ENCODE measurements at places on chromosomes 11 and 22. TPM values are rescaled to one million over a fixed set of nuclear protein-coding genes. Genes with fewer than 3 reads are reported as not detected.

The FERMT3 gene
- 182 TPM for total RNA-seq

The SSRP1 gene
- total RNA-seq, result 47.2 TPM

The EXPH5 gene
- 0.96 TPM for total RNA-seq

The LMO2 gene
- 1.8 TPM for total RNA-seq

The TRIM29 gene
- total RNA-seq, result not detected

The ENTHD1 gene
- total RNA-seq, result not detected

The SEC14L6 gene
- not detected for total RNA-seq

The MMP10 gene
- not detected for total RNA-seq

GRCh38 chr22:19232623-19233022 lies 54.1 kb upstream of the SLC25A1 start:
- H3K4me3 ChIP-seq, result no peak overlapping the region
- H3K27me3 ChIP-seq, result peaks cover 53% of the 10 kb centered on the region
- no peak overlapping the region for H3K27ac ChIP-seq
- H3K4me1 ChIP-seq, result peaks cover 2% of the 10 kb centered on the region

DNA sequence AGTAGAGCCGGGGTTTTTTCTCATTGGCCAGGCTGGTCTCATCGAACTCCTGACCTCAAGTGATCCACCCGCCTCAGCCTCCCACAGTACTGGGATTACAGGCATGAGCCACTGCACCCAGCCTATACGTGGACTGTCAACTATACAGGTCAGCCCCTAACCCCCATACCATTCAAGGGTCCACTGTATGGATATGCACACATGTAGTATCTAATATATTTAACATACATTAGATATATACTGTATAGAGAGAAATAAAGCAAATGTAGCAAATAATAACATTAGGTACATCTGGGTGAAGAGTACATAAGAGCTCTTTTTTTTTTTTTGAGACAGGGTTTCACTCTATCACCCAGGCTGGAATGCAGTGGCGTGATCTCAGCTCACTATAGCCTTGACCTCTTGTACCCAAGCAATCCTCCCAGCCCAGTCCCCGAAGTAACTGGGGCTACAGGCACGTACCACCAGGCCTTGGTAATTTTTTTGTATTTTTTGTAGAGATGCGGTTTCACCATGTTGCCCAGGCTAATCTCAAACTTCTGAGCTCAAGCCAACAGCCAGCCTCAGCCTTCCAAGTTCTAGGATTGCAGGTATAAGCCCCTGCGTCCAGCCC lies 1.5 kb upstream of the ATP5MGL start:
- no peak overlapping the region for H3K4me3 ChIP-seq
- no peak overlapping the region for H3K27ac ChIP-seq
- H3K4me1 ChIP-seq, result peaks cover 14% of the 10 kb centered on the region
- no peak for DNase-seq

DNA sequence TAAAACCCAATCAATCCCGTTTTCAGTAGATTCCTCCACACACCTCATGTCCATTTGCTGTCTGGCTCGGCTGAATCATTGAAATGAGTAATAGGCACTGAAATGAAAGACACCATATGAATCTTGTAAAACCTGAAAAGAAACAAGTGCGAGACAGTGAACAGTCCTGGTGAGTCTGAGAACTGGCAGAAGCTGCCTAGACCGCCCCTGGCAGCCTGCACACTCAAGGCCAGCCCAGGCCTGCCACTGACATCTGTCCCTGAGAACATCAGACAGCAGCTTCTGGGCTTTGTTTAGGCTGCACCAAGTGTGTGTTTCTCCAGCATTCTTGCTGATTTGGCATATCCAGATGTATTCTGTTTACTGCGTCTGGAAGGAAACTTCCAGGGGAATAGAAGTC lies 44.8 kb downstream of the ENDOD1 start:
- no peak for DNase-seq
- H3K36me3 ChIP-seq, result peaks cover 4% of the 10 kb centered on the region
- H3K27me3 ChIP-seq, result peaks cover 6% of the 10 kb centered on the region

GRCh38 chr22:37357446-37358075 lies 69.7 kb downstream of the ELFN2 start:
- H3K4me3 ChIP-seq, result no peak overlapping the region
- H3K27me3 ChIP-seq, result peaks cover 21% of the 10 kb centered on the region
- H3K4me1 ChIP-seq, result peaks cover 7% of the 10 kb centered on the region
- H3K27ac ChIP-seq, result no peak overlapping the region
- H3K36me3 ChIP-seq, result no peaks in the 10 kb centered on the region

DNA sequence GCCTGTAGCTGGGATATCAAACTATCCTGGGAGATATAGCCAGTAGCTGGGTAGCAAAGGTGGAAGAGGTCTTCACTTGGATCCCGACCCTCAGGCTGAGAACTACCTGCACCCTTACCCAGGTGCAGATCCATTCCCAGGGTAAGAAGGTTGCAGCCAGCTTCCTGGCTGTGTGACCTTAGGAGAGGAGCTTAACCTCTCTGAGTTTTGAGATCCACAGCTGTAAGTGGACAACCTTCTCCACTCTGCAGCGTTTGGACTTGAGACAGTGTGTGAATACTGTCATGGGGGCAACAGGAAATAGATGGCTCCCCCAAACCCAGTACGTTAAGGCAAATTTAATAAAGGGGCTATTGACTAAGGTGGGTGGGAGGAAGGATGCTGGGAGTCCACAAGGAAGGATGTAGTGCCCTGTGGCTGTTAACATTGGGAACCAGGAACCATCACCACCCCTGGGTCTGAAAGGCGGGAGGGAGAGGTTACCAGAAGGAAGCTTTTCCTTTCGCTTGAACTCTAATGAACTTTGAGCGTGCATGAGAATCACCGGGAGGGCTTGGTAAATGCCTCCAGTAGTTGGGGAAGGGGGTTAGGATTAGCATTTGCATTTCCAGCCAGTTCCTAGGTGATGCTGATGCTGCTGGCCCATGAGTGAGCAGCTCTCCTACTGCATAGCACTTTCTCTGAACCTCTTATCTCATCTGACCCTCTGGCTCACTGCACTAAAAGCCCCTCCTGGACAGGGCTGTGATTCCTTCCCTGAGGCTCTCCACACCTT lies 24.4 kb downstream of the SGSM1 start:
- H3K27ac ChIP-seq, result no peak overlapping the region
- no peak for DNase-seq
- H3K27me3 ChIP-seq, result peaks cover 7% of the 10 kb centered on the region
- H3K36me3 ChIP-seq, result peaks cover 7% of the 10 kb centered on the region

DNA sequence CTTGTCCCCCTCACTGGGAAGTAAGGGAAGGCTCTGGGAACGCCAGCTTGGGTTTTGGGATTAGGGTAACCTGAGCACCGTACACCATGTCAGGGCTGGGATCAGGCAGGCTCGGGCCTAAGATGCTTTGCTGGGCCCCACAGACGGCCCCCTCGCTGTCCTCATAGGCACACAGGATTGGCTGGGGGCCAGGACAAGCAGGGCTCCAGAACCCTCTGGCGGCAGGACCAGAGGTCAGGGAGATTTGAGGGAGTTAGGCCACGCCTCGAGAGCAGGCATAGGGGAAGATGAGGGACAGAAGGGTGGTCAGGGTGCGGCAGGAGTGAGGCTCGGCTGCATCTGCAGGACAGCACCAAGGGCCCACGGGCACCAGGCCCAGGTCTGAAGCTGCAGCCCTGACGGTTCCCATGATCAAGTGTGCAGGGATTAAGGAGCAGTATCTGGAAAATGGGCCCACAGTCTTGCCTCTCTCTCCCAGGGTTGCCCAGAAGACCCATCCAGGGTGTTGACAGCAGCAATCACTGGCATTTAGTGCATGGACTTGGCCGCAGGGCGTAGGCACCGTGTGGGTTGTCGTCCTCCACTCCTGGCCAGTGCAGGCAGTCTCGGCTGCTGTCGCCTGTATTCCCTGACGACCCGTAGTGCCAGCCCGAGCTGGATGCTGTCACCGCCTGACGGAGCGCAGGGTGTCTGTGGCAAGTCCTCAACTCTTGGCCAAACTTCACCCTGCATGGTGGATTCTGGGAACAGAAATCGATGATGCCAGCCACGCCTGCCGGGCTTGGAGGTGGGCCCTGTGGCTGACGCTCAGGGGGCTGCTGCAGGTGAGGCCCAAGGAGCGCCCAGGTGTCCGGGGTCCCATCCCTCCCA lies 15.7 kb upstream of the GNB1L start:
- H3K4me3 ChIP-seq, result no peak overlapping the region
- no peaks in the 10 kb centered on the region for H3K27me3 ChIP-seq
- DNase-seq, result peak; percentile 6
- H3K27ac ChIP-seq, result no peak overlapping the region

DNA sequence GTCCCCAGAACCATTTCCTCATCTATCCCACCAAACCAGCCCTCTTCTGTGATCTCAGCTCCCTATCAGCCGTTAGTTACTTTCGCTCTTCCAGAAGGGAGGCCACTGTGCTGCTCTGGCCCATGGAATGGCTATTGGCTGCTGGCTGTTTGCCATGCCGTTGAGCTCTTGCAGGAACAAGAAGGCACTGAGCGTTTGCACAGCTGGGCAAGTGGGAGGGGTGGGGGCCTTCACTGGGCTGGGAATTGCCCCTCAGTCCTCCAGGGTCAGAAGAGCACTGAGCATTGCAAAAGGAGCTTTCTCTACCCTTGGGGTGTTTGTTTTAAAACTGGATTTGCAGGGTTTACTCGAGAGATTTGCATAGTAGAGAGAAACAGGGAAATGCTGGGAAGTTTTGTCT lies 129.0 kb upstream of the PARVA start:
- peaks cover 11% of the 10 kb centered on the region for H3K36me3 ChIP-seq
- H3K4me3 ChIP-seq, result no peak overlapping the region
- no peak for DNase-seq
- no peaks in the 10 kb centered on the region for H3K27me3 ChIP-seq
- peaks cover 9% of the 10 kb centered on the region for H3K4me1 ChIP-seq
- no peak overlapping the region for H3K27ac ChIP-seq

- H3K4me3 ChIP-seq, result no peak overlapping the region
Measured at GRCh38 chr11:1082728-1083620, 8.3 kb downstream of the MUC2 start.

GRCh38 chr22:21447694-21448402 lies 19.3 kb upstream of the TMEM191C start:
- DNase-seq, result no peak
- peaks cover 2% of the 10 kb centered on the region for H3K4me1 ChIP-seq
- no peak overlapping the region for H3K4me3 ChIP-seq
- H3K27ac ChIP-seq, result peak overlapping the region; percentile 11

DNA sequence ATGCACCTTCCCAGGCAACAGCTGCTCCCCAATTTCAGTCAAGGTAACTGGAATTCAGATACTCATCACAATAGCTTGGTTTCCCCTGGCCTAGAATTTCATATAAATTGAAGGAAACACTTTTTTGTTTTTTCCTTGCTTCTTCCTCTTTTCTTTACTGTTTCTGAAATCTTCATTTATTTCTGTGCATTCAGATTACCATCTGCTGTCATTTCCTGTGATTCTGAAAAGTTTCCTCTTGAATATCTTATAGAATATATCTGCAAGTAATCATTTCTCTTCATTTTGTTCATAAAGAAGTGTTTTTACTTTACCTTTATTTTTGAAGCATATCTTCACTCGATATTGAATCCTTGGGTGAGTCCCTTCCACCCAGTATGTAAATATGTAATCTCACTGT lies 85.3 kb downstream of the GAB4 start:
- H3K4me1 ChIP-seq, result no peaks in the 10 kb centered on the region
- DNase-seq, result no peak
- peaks cover 74% of the 10 kb centered on the region for H3K27me3 ChIP-seq

DNA sequence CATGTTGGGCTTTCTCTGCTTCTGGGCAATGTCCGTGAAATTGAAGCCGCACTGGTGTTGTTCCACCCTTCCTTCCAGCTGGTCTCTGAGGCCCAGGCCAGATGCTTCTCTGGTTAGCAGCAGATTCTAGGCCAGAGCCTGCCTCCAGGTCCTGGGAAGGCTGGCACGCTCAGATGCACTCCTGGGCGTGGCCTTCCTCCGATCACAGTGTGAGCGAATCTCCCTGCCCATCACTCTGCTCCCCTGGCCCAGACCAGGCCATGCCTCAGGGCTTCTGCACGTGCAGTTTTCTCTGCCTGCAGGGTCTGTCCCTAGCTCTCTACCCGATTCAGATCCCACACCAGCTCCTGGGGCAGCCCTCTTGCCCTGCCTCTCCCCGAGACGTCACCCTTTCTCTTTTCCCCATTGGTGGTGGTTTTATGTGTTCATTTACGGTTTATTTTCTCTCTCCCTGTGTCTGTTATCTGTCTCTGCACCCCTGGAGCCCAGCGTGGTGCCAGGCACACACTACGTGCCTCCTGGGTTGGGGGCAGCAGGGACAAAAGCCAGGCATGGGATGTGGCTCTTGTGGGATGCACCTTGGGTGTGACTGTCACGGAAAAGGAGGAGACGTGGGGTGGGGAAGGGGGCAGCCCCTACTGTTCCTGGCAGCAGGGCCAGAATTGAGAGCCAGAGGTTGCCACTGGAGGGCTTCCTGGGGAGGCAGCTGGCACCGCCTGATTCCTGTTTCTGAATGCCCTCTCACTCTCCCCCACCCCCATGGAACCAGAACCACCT lies 66.0 kb downstream of the KCNQ1 start:
- H3K4me1 ChIP-seq, result peaks cover 17% of the 10 kb centered on the region
- peaks cover 4% of the 10 kb centered on the region for H3K36me3 ChIP-seq
- H3K27me3 ChIP-seq, result no peaks in the 10 kb centered on the region
- H3K4me3 ChIP-seq, result no peak overlapping the region
- H3K27ac ChIP-seq, result no peak overlapping the region
- DNase-seq, result no peak

- H3K27ac ChIP-seq, result peak overlapping the region; percentile 99
- H3K4me3 ChIP-seq, result peak overlapping the region; percentile 39
- no peaks in the 10 kb centered on the region for H3K27me3 ChIP-seq
- H3K4me1 ChIP-seq, result peaks cover 50% of the 10 kb centered on the region
Measured at GRCh38 chr22:36234919-36235318, 4.4 kb downstream of the APOL2 start.

- H3K36me3 ChIP-seq, result no peaks in the 10 kb centered on the region
- no peak overlapping the region for H3K4me3 ChIP-seq
- no peak for DNase-seq
- peaks cover 29% of the 10 kb centered on the region for H3K27me3 ChIP-seq
- H3K27ac ChIP-seq, result no peak overlapping the region
Measured at GRCh38 chr22:24768537-24769374, 5.8 kb downstream of the PIWIL3 start.

DNA sequence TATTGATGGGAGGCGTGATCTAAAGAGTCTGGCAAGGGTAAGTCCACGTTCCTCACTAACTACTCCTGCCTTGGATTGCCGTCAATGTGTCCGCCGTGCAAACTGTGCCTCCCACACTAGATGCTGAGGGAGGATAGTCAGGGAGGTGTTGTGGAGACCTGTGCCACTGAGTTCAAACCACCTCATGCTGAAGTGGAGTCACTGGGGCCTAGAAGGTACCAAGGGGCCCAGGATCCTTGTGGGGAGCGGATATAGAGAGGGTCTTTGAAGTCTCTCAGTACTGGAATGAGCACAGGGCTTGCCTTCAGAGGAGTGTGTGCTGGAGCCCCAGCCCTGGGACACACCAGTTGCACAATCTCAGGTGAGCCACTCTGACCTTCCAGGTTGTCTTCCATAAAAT lies 27.1 kb upstream of the TMPRSS4 start:
- peaks cover 70% of the 10 kb centered on the region for H3K4me1 ChIP-seq
- no peaks in the 10 kb centered on the region for H3K27me3 ChIP-seq
- no peak for DNase-seq
- no peaks in the 10 kb centered on the region for H3K36me3 ChIP-seq
- peak overlapping the region; percentile 98 for H3K27ac ChIP-seq
